Activated naive CD4-positive, alpha-beta T cell (primary cell): ENCODE measurements at places on chromosomes 6 and 20.

DNA sequence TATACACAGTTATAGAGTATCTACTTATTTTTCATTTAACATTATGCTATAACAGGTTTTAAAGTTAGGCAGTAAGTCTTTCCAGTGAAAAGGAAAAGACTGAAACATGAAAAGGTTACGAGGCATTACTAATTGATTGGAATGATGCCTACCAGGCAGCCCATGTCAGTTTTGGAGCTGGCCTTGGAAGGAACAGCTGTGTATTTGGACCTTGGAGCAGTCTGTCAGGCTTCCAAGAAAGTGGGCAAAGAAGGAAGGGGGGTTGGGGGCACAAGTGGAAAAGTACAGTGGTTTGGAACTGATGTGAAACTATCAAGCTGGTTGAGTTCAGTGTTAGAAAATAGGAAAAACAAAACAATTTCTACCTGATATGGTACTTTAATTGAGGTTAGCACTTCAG, 41.7 kb downstream of the SLC16A10 start:
- no peak for DNase-seq

- DNase-seq, result no peak
These were observed 6.9 kb upstream of the CST11 start for GRCh38 chr20:23459461-23460150.

- no peak for DNase-seq
These were observed 110.5 kb downstream of the HAO1 start for GRCh38 chr20:7829776-7830175.

DNA sequence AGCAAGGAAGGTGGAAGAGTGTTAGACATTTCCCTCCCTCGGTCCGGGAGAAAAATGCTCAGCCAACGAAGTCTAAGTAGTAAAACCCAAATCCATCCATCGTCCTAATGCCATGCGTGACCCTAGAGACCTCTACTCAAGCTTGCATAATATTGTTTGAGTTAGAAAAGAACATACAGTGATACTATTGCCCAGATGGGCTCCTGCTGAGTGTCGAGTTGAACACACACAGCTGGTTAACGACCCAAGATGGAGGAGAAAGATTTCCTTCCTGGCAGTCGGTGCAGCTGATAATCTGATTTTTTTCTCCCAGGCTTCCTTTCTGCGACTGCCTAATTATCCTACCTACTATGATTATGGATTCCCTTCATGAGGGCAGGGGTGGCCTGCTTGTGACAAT, 164.4 kb upstream of the KCNG1 start:
- no peak for DNase-seq

DNA sequence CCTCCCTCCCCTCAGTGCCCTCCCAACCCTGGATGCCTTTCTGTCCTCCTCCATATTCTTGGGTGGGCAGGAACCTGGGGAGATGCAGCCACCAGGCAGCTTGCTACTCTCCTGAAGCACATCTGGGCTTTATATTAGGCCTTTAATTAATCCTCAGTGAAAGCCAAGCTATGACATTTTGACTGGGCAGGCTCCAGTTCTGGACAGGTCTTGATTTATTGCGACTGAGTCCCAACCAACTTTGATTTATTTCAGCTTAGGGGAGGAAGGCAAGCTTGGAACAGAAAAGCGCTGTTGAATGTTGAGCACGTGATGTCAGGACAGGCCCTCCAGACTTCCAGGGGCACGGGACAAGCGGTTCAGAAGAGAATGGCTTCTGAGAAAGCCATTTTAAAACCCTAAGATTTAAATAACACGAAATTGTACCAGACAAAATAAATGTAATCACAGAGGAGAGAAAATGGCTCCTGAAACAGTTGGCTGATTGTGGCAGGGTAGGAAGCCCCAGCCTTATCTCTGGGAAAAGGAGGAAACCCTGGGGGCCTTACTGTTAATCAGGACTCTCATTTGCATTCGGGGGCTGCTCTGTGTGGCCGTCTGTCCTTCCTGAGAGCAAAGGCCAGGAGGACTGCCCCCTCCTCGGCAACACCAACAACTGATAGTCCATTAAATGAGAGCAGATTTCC, 294.2 kb downstream of the FOXC1 start:
- no peak for DNase-seq

DNA sequence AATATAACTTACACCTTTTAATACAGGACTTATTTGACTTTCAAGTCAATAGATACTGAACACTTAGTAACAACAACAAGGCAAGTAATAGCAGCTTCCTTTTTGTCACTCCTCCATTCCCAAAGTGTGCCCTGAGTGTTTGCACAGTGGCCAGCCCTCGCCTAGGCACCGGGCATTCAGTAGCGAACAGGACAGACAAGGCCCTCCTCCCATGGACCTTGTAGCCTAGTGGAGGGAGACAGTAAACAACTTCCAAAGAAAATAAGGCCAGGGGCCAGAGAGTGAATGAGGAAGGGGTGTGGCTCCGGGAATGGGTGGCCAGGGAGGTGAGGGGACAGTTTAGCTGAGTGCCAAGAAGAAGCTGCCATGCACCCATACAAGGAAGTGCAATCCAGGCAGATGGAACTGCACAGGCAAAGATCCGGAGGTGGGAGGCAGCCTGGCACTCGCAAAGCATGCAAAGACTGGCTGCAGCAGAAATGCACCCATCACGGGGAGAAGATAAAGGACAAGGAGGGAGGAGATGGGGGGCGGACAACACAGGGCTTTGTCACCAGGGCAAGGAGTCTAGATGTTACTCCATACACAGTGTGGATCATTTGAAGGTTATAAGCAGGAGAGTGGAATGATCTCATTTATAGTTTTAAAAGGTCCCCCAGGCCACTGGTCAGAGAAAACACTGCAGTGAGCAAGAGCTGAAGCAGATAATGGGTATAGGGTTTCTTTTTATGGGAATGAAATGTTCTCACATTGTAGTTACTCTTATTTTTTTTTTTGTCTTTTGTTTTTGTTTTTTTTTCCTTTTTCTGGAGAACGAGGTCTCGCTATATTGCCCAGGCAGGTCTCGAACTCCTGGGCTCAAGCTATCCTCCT, 32.2 kb downstream of the ATP9A start:
- DNase-seq, result no peak

GRCh38 chr6:81856872-81857271, 104.4 kb upstream of the TENT5A start:
- DNase-seq, result no peak
